ENCODE measurements at places on chromosomes 1 and 21. TPM values are rescaled to one million over a fixed set of nuclear protein-coding genes. Genes with fewer than 3 reads are reported as not detected.
A peak's percentile ranks its signal among the peaks of the same experiment; 100 is the strongest.

DNA sequence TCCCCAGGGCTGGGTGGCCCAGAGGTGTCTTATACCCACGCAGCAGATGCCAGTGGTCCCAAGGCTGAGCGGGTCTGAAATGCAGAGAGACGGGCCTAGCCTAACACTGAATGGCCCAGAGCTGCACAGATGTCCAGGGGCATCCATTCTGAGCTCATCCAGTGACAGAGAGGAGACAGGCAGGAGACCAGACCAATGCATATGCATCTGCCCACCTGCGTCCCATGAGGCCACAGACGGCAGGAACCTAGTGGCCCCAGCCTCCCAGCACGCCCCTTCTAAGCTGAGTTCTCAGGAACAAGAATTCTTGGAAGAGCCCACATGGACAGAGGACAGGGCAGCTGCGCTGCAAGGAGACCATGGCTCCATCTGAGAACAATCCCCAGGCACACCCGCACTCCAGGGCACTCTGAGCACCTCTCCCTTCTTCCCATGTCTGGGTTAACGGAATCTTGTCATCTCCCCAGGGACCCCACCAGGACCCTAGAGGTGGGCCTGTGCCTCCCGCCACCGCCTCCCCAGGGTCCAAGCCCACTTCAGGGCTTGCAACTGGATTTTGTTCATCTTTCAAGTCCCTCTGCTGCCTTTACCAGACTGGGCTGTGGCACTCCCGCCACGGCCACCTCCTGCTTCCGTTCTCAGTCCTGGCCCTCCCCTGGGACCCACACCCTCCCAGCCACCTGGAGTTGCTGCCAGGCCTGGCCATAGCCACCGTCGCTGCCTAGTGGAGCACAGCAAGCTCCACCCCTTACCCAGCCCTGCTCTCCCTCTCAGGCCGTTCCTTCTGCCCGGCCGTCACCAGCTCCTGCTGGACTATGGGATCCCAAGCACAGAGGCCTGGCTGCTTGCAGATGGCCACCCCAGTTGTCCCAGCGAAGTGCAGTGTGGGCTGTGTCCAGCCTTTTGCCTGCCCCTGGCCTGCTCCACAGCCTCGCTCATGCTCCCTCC lies 3.3 kb downstream of the WNT3A start:
- H3K36me3 ChIP-seq = no peaks in the 10 kb centered on the region
- H3K27ac ChIP-seq = peak overlapping the region; percentile 28
- H3K4me1 ChIP-seq = peaks cover 17% of the 10 kb centered on the region
- H3K27me3 ChIP-seq = peaks cover 50% of the 10 kb centered on the region

DNA sequence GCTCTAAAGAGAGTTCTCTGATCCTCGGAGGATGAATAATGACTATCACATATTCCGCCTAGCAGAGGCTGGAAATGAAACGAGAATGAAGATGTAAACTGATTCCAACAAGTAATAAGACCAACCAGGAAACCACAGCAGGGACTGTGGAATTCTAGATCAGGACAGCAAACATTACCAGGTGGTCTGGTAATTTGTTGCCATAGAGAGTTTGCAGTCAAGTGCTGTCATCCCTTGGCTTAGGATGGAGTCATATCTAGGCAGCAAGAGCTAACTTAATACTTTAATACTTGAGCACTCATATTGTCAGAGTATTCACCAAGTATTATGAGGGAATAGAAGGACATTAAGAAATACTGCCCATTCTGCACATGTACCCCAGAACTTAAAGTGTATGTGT lies 45.1 kb upstream of the MUTYH start:
- no peaks in the 10 kb centered on the region for H3K4me1 ChIP-seq
- no peak for DNase-seq
- no peak overlapping the region for H3K4me3 ChIP-seq
- no peaks in the 10 kb centered on the region for H3K36me3 ChIP-seq
- no peaks in the 10 kb centered on the region for H3K27me3 ChIP-seq

DNA sequence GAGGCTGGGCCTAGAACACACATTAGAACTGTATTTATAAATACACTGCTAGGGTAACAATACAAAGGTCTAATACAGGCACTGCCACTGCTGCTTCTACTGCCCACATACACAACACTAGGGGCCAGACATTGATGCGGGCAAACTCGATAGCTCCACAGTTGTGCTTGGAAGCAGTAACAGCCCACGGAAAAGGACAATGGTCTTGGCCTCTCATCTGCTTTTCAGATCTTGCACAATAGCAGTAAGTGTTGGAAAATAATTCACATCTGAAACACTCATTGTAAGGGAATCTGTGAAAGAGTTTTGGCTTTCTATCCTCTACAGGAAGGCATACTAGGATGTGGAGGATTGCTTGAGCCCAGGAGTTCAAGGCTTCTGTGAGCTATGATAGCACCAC lies 6.9 kb upstream of the SPOCD1 start:
- H3K27ac ChIP-seq = no peak overlapping the region
- DNase-seq = no peak
- no peak overlapping the region for H3K4me3 ChIP-seq

- H3K36me3 ChIP-seq = no peaks in the 10 kb centered on the region
- no peak for DNase-seq
- H3K4me3 ChIP-seq = no peak overlapping the region
- H3K4me1 ChIP-seq = no peaks in the 10 kb centered on the region
- H3K27me3 ChIP-seq = no peaks in the 10 kb centered on the region
- H3K27ac ChIP-seq = no peak overlapping the region
These were observed 209.2 kb downstream of the KCTD3 start for GRCh38 chr1:215776336-215776735.

DNA sequence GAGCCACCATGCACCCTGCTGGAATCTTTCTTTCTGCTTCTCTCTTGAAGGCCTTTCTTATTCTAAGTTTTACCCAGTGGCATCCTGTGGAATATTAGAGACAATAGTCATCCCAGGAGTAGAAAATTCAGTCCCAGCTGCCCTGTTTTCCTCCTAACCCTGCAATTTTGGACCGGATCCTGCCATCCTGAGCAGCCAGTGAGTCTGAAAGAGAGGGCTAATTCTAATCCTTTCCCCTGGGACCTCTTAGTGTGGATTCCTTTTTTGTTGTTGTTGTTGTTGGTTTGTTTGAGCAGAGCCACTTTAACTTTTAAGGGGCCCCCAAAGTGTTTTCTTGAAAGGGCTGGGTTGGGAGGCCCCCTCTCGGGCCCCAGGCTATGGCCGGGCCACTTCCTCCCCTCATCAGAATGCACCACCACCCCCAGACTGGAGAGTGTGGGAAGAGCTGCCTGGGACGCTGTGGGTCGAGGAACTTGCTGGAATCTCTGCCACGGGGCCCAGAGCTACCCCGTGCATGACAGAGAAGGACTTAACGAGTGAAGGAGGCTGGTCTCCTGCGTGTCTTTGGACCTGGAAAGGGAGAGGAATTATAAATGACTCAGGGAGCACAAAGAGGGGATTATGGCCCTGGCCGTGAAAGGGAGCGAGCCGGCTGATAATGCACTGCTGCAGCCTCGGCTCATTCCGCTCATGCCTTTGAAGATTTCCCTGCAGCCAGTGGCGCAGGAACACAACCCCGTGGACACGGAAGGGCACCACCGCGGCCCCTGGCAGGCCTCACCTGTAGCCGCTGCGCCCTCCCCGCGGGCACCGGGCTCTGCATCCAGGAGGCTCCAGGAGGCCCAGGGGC lies 81.0 kb upstream of the AKT3 start:
- H3K27ac ChIP-seq = no peak overlapping the region
- H3K4me3 ChIP-seq = no peak overlapping the region
- H3K27me3 ChIP-seq = peaks cover 6% of the 10 kb centered on the region
- H3K36me3 ChIP-seq = no peaks in the 10 kb centered on the region
- H3K4me1 ChIP-seq = no peaks in the 10 kb centered on the region

DNA sequence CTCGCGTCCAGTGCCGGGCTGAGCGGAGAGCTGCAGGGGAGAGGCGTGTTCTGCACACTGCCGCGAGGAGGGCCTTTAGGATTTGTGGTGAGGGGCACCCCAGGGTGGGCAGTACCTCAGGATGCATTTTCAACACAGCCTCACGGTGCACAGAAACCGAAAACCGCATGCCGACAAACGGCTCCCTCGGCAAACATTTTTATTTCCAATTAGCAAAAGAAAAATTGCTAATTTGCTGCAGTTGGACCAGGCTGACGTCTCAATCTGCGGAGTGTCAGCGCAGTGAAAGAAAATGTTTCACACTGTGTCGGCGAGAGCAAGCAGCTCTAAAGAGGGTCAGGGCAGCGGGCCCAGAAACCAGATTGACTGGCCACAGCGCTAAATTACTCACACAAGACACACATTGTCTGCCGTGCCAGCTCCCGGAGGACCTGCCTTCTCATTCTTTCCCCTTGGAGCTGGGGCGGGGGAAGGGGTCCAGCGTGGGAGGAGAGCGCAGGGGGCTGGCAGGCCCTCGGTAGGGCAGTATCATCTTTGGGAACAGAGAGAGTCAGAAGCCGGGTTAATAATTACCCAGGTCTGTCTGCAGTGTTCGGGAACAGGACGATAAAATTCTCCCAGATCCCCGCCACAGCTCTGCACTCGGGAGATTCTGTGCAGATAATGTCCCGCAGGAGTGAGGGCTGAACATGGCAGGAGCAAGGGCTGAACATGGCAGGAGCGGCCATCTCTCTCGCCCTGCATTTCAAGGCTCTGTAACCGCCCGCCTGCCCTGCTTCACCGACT lies 150.2 kb downstream of the PRDM16 start:
- H3K4me1 ChIP-seq = no peaks in the 10 kb centered on the region
- DNase-seq = no peak
- H3K36me3 ChIP-seq = no peaks in the 10 kb centered on the region
- no peak overlapping the region for H3K27ac ChIP-seq
- no peaks in the 10 kb centered on the region for H3K27me3 ChIP-seq
- H3K4me3 ChIP-seq = no peak overlapping the region

GRCh38 chr1:181416268-181416860 lies 67.0 kb upstream of the CACNA1E start:
- no peak overlapping the region for H3K4me3 ChIP-seq
- H3K36me3 ChIP-seq = no peaks in the 10 kb centered on the region
- H3K27me3 ChIP-seq = no peaks in the 10 kb centered on the region
- no peak for DNase-seq

GRCh38 chr1:203304391-203304918 lies 864 bp upstream of the BTG2 start:
- DNase-seq = no peak
- H3K27me3 ChIP-seq = no peaks in the 10 kb centered on the region
- peaks cover 50% of the 10 kb centered on the region for H3K4me1 ChIP-seq
- H3K27ac ChIP-seq = peak overlapping the region; percentile 93
- H3K4me3 ChIP-seq = peak overlapping the region; percentile 96

DNA sequence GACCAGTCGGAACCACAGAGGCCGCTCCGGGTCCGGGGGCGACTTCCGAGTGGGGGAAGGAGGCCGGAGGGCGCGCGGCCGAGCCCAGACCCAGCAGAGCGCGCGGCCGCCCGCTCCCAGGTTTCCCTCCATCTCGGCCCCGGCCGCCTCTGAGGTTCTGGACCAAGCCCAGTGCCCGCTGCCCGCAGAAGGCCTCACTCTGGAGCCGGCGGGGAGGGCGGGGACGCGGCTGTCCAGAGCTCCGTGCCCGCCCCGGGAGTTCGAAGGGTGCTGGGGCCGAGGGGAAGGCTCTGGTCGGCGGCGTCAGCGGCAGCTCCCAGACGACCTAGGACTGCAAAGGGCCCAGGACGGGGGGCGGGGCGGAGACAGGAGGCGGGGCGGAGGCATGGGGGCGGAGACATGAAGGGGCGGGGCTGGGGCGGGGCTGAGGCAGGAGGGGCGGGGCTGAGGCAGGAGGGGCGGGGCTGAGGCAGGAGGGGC lies 48.0 kb upstream of the SLC19A1 start:
- DNase-seq = peak; percentile 77
- H3K4me1 ChIP-seq = peaks cover 3% of the 10 kb centered on the region
- no peak overlapping the region for H3K27ac ChIP-seq
- H3K27me3 ChIP-seq = peaks cover 18% of the 10 kb centered on the region
- peaks cover 6% of the 10 kb centered on the region for H3K36me3 ChIP-seq

- H3K27me3 ChIP-seq = no peaks in the 10 kb centered on the region
- H3K4me1 ChIP-seq = no peaks in the 10 kb centered on the region
- no peak overlapping the region for H3K4me3 ChIP-seq
- no peak for DNase-seq
These were observed 23.2 kb downstream of the ERRFI1 start for GRCh38 chr1:8002921-8003320.

- H3K36me3 ChIP-seq = peaks cover 4% of the 10 kb centered on the region
- H3K27me3 ChIP-seq = no peaks in the 10 kb centered on the region
- peaks cover 13% of the 10 kb centered on the region for H3K4me1 ChIP-seq
- H3K27ac ChIP-seq = no peak overlapping the region
These were observed 35.7 kb upstream of the CLSTN1 start for GRCh38 chr1:9859281-9860014.

- H3K36me3 ChIP-seq = no peaks in the 10 kb centered on the region
- no peak overlapping the region for H3K27ac ChIP-seq
- H3K4me3 ChIP-seq = no peak overlapping the region
- peaks cover 8% of the 10 kb centered on the region for H3K27me3 ChIP-seq
- H3K4me1 ChIP-seq = peaks cover 17% of the 10 kb centered on the region
These were observed 37.9 kb upstream of the RHOU start for GRCh38 chr1:228697207-228698016.

- H3K36me3 ChIP-seq = no peaks in the 10 kb centered on the region
- no peaks in the 10 kb centered on the region for H3K4me1 ChIP-seq
- no peak overlapping the region for H3K27ac ChIP-seq
- no peaks in the 10 kb centered on the region for H3K27me3 ChIP-seq
These were observed 49.1 kb downstream of the DSCAM start for GRCh38 chr21:40797891-40798290.

GRCh38 chr1:24769656-24770651 lies 24.7 kb downstream of the CLIC4 start:
- H3K27ac ChIP-seq = no peak overlapping the region
- peaks cover 10% of the 10 kb centered on the region for H3K4me1 ChIP-seq
- H3K27me3 ChIP-seq = no peaks in the 10 kb centered on the region
- no peak for DNase-seq
- no peak overlapping the region for H3K4me3 ChIP-seq
- no peaks in the 10 kb centered on the region for H3K36me3 ChIP-seq

GRCh38 chr1:24805534-24806301 lies 60.5 kb downstream of the CLIC4 start:
- H3K4me3 ChIP-seq = no peak overlapping the region
- H3K27ac ChIP-seq = no peak overlapping the region
- peaks cover 5% of the 10 kb centered on the region for H3K36me3 ChIP-seq
- no peaks in the 10 kb centered on the region for H3K4me1 ChIP-seq
- H3K27me3 ChIP-seq = no peaks in the 10 kb centered on the region
- no peak for DNase-seq

The CRP gene
- not detected for total RNA-seq

The ANGEL2 gene
- total RNA-seq = 57.7 TPM

The PLEKHA6 gene
- not detected for total RNA-seq

The E2F2 gene
- 107 TPM for total RNA-seq

The SNX7 gene
- total RNA-seq = not detected

The SLC6A9 gene
- total RNA-seq = 4.8 TPM
